Left lung (tissue), 14 donors: ENCODE measurements at places on chromosomes 13 and 19. TPM values are rescaled to one million over a fixed set of nuclear protein-coding genes. Genes with fewer than 3 reads are reported as not detected.

STOML3 gene
- not detected for total RNA-seq

GRCh38 chr13:50116430-50116973 is 101.3 kb downstream of the KCNRG start:
- no peak overlapping the region for H3K4me3 ChIP-seq
- peaks cover 75% of the 10 kb centered on the region for H3K4me1 ChIP-seq
- peak overlapping the region; percentile 9 for H3K27ac ChIP-seq
- H3K27me3 ChIP-seq = no peaks in the 10 kb centered on the region

LILRB3 gene
- 21.8 TPM for total RNA-seq

DNA sequence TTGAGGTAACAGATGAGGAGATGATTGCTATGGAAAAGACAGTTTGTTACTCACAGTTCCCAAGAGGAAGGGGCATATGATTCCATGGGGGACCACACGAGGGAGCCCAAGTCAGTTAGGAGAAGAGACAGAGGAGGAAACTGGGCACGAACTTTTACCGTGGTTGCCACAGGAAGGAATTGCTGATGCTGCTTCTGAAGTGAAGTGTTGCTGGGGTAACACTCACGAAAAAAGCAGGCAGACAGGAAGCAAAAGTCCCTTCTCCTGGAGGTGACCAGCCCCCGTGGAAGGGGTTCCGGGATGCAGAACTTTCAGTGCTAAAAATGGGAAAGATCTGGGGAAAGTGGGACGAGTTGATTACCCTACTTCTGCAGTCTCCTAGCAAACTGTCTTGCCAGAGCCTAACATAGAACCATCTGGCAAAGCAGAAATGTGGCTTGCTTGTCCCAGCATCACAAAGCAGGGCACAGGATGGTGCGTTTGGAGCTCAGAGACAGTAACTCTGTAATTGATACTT is 35.4 kb upstream of the MAP3K10 start:
- H3K4me1 ChIP-seq = no peaks in the 10 kb centered on the region
- H3K4me3 ChIP-seq = no peak overlapping the region
- H3K27ac ChIP-seq = no peak overlapping the region
- no peak for DNase-seq
- no peaks in the 10 kb centered on the region for H3K27me3 ChIP-seq

DNA sequence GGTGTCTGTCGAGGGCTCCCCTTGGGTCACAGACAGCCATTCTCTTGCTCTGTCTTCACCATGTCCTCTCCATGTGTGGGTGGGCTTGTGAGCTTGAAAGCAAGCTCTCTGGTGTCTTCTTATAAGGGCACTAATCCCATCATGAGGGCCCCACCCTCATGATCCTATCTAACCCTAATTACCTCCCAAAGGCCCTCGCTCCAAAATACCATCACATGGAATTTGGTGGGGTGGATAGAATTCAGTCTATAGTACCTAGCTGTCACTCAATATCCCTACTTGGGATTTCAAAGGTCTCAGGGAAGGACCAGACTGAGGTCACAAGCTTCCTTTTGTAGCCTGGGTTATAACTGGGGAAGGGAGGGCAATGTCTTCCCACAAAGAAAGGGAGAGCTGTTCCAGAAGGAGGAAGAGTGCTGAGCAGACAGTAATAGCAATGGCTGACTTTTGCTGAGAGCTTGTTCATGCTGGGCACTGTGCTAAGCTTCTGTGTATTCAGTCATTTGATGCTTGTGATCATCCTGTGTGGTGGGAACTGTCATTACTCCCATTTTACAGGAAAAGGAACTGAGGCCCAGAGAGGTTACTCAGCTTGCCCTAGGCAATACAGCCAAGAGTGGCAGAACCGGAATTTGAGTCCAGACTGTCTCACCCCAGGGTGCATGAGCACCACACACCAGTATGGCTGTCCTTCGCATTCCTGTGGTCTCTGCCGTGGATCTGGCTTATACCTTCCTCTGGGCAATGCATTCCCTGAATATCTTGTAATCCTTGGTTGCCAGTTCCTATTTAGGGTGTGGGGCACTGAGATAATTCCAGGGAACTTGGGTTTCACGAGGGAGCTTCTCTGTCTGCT is 8.2 kb downstream of the FXYD5 start:
- DNase-seq = no peak
- H3K4me3 ChIP-seq = no peak overlapping the region
- no peak overlapping the region for H3K27ac ChIP-seq
- H3K36me3 ChIP-seq = no peaks in the 10 kb centered on the region
- no peaks in the 10 kb centered on the region for H3K27me3 ChIP-seq
- peaks cover 7% of the 10 kb centered on the region for H3K4me1 ChIP-seq

DNA sequence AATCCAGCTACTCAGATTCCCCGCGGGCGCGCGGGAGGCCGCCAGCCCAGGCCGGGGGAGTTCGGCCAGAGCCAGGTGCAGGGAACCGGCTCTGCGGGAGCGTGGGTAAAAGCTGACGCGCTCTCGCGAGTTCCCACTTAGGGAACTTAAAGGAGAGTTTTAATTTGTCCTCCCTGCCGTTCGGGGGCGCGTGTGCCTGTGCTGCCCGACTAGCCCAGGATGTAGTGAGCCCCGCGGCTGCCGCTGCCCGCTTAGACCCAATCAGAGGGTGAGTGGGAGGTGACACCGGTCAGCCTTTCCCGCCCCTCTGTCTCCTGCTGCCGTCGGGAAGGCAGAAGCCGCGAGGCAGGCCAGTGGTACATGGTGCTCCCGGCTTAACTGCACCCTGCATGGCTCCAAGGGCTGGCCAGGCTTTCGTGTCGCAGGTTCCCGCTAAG is 36.0 kb upstream of the NEK3 start:
- peaks cover 23% of the 10 kb centered on the region for H3K4me1 ChIP-seq
- H3K4me3 ChIP-seq = peak overlapping the region; percentile 79

- no peaks in the 10 kb centered on the region for H3K27me3 ChIP-seq
Observed at GRCh38 chr19:11014403-11014911, 53.6 kb downstream of the SMARCA4 start.

GRCh38 chr13:61247149-61247936 is 168.3 kb downstream of the PCDH20 start:
- no peak overlapping the region for H3K27ac ChIP-seq
- H3K4me3 ChIP-seq = no peak overlapping the region
- DNase-seq = no peak
- no peaks in the 10 kb centered on the region for H3K36me3 ChIP-seq
- no peaks in the 10 kb centered on the region for H3K27me3 ChIP-seq

DNA sequence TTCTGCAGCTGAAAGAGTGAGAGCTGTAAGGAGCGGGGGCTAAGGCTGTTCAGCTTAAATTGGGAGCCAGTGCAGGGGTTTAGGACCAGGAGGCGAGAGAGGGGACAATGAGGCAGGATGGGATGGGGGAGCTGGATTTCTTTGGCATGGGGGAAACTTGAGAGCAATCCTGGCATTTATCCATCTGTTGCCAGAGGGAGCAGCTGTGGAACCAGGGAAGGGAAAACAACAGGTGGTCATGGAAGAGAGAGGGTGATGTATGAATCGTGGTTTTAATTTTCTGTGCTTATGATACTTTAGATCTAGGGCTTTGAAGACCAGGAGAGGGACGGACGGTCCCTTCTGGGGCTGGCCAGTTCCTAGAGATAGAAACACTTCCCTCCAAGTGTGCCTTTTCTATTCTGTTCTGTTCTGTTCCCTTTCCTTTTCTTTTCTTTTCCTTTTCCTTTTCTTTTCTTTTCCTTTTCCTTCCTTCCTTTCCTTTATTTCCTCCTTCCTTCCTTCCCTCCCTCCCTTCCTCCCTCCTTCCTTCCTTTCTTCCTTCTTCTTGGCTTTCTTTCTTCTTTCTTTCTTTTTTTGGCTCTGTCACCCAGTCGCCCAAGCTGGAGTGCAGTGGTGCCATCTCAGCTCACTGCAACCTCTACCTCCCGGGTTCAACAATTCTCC is 16.0 kb upstream of the CCL25 start:
- no peaks in the 10 kb centered on the region for H3K36me3 ChIP-seq
- DNase-seq = no peak
- H3K4me3 ChIP-seq = no peak overlapping the region

LIG4 gene
- 12.1 TPM for total RNA-seq

DNA sequence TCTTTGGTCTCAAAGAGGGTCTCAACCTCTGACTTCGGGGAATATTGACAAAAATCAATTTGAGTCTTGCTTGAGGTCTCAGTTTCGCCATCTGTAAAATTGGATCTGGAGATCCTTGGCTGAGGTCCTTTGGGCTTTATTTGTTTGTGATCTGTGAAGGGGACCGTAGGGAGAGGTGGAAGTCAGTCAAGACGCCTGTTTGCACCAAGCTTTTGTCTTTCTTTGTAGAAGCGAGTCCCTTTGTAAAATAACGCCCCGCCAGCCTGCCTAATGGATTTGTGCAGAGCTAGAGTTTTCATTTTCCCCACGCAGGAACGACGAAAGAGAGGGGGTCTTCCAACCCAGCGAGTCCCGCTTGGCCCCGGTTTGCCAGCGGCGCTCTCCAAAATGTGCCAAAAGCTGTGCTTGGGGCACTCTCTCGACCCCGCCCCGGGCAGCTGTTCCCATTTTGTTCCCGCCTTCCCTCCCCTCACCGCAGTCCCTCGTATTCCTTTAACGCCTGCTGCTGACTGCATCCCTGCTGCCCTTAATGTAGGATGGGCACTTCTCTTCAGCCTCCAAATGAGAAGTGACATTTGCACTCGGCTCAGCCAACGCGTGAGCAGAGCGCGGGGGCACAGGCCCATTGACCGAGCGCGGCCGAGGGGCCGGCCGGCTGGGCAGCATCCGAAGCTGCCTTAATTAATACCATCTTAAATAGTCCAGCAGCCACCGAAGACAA is 13.0 kb downstream of the ZIC5 start:
- no peak overlapping the region for H3K27ac ChIP-seq
- H3K27me3 ChIP-seq = peaks cover 100% of the 10 kb centered on the region
- H3K4me3 ChIP-seq = no peak overlapping the region
- H3K36me3 ChIP-seq = no peaks in the 10 kb centered on the region

SULT2B1 gene
- 6.3 TPM for total RNA-seq

DNA sequence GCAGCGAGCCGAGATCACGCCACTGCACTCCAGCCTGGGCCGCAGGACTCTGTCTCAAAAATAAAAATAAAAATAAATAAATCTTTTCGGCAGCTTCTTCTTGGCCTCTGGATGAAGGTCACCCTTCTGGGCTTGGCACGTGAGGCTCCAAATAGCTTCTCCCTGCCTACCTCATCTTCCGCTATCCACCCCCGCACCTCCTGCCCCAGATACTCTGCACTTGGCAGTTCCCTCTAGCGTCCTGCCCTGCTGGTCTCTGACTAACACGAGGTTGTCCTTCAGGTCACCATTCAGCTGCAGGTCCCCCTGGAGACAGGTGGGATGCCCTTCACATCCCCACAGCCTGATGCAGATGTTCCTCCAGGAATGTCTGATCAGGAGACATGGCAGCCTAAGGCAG is 8.5 kb upstream of the CCL25 start:
- no peak overlapping the region for H3K4me3 ChIP-seq
- no peaks in the 10 kb centered on the region for H3K4me1 ChIP-seq
- no peaks in the 10 kb centered on the region for H3K27me3 ChIP-seq
- DNase-seq = peak; percentile 34
- H3K36me3 ChIP-seq = no peaks in the 10 kb centered on the region

DNA sequence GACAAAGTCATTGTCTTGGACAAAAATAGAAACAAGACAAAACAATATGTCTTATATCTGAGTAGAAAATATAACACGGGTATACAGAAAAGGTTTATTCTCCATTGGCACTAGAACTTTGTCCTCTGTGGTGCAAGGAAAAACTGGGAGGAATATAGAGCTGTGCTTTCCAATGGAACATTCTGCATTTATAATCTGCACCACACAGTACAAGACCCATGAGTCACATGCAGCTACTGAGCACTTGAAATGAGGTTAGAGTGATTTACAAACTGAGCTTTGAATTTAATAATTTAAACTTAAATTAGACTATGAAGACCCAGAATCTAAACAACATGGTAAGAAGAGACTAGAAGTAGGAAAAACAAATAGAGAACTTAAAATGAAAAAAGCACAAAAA is 86.1 kb downstream of the RAP2A start:
- no peak for DNase-seq
- H3K4me3 ChIP-seq = no peak overlapping the region
- H3K27ac ChIP-seq = no peak overlapping the region
- no peaks in the 10 kb centered on the region for H3K4me1 ChIP-seq
- no peaks in the 10 kb centered on the region for H3K36me3 ChIP-seq

DNA sequence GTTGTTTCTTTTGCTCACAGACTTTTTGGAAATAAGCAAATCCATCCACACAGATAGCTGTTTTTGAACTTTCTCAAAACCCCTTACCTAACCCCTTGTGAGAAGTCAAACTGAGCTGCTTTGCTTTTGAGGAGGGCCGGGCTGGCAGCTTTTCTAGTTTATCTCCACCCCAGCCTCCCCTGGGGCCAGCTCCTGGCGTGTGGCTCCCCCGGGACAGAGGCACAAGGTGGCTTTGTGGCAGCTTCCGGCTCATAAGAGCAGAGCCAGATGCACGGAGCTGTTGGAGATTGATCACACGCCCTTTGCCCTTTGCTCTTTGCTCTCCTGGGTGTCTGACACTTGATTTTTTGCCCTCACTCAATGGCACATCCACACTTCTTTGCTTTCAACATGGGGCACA is 24.9 kb upstream of the RNF113B start:
- no peak overlapping the region for H3K4me3 ChIP-seq
- DNase-seq = no peak
- no peaks in the 10 kb centered on the region for H3K4me1 ChIP-seq
- no peaks in the 10 kb centered on the region for H3K36me3 ChIP-seq

DNA sequence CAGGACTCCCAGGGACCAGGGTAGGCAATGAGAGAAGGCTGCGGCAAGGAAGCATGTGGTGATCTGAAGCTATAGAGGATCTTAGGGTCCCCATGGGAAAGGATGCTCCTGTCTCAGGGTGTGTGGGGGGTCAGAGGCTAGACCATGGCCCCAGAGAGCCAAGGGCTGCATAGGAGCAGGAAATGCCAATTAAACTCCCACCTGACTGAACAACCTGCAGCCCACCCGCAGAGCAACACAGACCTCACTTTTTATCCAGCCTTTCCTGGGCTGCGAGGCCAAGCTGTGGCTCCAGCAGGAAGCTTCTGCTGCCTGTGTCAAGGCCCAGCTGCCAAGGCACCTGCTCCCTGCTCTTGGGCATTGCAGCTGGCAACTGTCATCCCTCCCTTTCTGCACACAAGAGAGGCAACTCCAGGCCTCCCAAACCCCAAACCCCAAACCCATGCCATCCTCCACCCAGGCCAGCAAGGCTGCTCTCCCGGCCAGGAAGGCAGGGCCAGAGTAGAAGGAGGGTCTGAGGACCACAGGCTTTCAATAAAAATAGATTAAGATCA is 290.1 kb downstream of the FOXO1 start:
- no peaks in the 10 kb centered on the region for H3K27me3 ChIP-seq
- DNase-seq = no peak
- H3K36me3 ChIP-seq = no peaks in the 10 kb centered on the region
- H3K27ac ChIP-seq = no peak overlapping the region
- H3K4me1 ChIP-seq = no peaks in the 10 kb centered on the region

DNA sequence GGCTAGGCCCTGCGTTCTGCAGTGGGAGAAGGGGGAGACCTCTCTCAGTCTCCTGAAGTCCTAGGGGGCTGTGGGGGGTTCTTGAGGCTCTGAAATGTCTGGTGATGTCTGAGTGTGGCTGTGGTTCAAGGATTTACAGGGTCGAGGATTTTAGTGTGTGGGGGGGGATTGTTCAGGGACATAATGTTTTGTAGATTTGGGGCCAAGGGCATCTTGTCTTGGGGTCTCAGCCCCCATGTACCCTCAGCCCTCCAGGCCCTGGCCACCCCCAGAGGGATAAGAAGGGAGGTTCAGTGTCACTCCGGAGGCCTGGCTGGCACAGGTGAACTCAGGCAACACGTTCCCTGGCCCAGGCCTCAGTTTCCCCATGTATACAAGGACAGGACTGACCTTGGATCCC is 2.4 kb upstream of the APC2 start:
- peaks cover 65% of the 10 kb centered on the region for H3K27me3 ChIP-seq
- no peak overlapping the region for H3K4me3 ChIP-seq
- H3K4me1 ChIP-seq = peaks cover 7% of the 10 kb centered on the region
- no peak for DNase-seq
